H4 (cell line): ENCODE measurements at places on chromosomes 6 and 20.

- no peak for DNase-seq
Observed at GRCh38 chr6:131134220-131134979, 867 bp upstream of the AKAP7 start.

DNA sequence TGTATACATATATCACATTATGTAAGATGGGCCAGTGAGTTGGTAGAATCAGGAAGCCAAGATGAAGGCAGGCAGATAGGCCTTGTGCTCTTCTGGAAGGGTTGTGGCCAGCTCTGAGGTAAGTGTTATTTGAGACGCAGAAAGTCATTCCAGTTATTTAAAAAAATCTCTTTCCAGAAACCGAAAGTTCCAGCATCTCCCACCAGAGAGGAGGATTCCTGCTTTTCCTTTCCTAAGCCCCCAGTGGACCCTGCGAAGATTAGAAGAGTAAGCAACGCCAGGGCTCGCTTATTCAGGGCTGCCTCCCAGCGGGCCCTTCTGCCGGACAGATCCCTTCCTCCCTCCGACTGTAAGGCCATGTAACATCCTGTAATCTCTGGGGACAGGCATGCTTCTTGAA is 20.4 kb downstream of the ARMC2 start:
- no peak for DNase-seq

GRCh38 chr20:6384380-6384779 is 261.6 kb upstream of the FERMT1 start:
- DNase-seq = no peak

- DNase-seq = no peak
Observed at GRCh38 chr6:35491558-35492257, 5.2 kb downstream of the TEAD3 start.

DNA sequence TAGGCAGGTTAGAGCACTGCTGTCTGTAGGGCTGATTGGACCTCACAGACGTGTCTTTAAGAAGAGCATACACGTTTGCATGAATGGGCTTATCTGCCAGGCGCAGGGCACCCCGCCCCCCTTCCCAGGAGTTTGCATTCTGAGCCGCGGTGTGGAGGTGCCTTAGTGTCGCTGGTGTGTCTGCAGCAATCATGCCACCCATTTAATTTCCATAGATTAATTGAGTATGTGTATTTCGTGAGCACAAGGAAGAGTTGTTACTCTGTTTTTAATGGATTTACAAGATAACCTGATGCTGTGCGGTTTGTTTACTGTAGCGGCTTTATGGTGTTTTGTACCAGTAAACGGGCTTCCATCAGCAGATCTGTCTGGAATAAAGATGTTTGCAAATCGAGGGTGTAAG is 107.7 kb downstream of the ZDHHC14 start:
- no peak for DNase-seq
